ENCODE measurements at places on chromosomes 5 and 9. TPM values are rescaled to one million over a fixed set of nuclear protein-coding genes. Genes with fewer than 3 reads are reported as not detected.

GRCh38 chr5:158895588-158895987, 204.1 kb downstream of the EBF1 start:
- no peaks in the 10 kb centered on the region for H3K27me3 ChIP-seq
- H3K36me3 ChIP-seq = no peaks in the 10 kb centered on the region
- no peak for DNase-seq
- H3K4me3 ChIP-seq = no peak overlapping the region

GRCh38 chr5:134289509-134290113, 63.7 kb upstream of the PPP2CA start:
- H3K4me1 ChIP-seq = no peaks in the 10 kb centered on the region
- DNase-seq = peak; percentile 80
- H3K4me3 ChIP-seq = no peak overlapping the region
- H3K27me3 ChIP-seq = no peaks in the 10 kb centered on the region

DNA sequence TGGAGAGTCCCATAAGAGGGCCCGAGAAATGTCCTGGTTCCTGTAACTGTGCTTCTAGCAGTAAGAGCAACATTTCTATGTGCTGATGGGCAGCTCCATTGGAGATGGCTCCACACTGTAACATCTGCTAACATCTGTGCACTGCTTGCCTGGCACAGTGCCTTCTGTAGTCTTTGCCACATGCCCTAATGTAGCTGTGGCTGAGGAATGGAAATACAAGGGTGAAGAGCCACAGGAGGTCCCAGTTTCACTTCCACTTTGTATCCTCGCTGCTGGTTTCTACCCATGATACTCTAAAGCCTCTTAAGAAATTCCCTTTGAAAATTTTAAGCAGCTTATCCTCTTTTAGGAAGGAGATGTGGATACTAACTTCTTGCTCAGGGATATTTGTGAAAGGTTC, 97.4 kb downstream of the HOMER1 start:
- H3K4me1 ChIP-seq = no peaks in the 10 kb centered on the region
- no peaks in the 10 kb centered on the region for H3K27me3 ChIP-seq
- no peak overlapping the region for H3K4me3 ChIP-seq
- no peak overlapping the region for H3K27ac ChIP-seq
- no peak for DNase-seq

- no peaks in the 10 kb centered on the region for H3K36me3 ChIP-seq
- no peaks in the 10 kb centered on the region for H3K27me3 ChIP-seq
- no peak overlapping the region for H3K27ac ChIP-seq
Measured at GRCh38 chr9:88398016-88398415, 9.8 kb downstream of the SPIN1 start.

- H3K36me3 ChIP-seq = no peaks in the 10 kb centered on the region
- no peak overlapping the region for H3K4me3 ChIP-seq
- H3K27ac ChIP-seq = peak overlapping the region; percentile 4
Measured at GRCh38 chr9:81814794-81815464, 113.3 kb upstream of the SPATA31D4 start.

GRCh38 chr5:59058969-59059687, 476.3 kb downstream of the RAB3C start:
- H3K27me3 ChIP-seq = no peaks in the 10 kb centered on the region
- no peak overlapping the region for H3K27ac ChIP-seq
- H3K4me3 ChIP-seq = no peak overlapping the region
- no peak for DNase-seq
- H3K4me1 ChIP-seq = no peaks in the 10 kb centered on the region
- H3K36me3 ChIP-seq = no peaks in the 10 kb centered on the region

GRCh38 chr5:61817472-61818326, 485.6 kb downstream of the ZSWIM6 start:
- H3K4me3 ChIP-seq = no peak overlapping the region
- DNase-seq = peak; percentile 76
- no peaks in the 10 kb centered on the region for H3K27me3 ChIP-seq
- no peak overlapping the region for H3K27ac ChIP-seq
- H3K36me3 ChIP-seq = no peaks in the 10 kb centered on the region

DNA sequence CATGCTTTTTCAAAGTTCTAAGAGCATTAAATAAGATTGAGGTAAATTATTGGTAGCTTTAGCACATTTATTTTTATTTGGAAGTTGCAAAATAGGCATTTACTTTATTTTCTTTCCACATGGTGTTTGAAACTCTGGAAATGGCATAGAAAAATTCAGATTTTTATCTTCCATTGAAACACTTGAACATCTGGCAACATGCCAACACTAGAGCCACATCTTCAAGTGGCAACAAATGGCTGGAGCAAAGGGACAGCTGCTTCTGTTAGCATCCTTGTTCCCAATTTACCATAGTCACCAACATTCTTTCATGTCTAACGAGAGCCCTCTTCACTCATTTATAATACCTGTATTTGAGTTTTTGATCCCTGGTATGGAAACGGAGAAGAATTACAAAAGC, 539.9 kb downstream of the ZNF608 start:
- H3K4me3 ChIP-seq = no peak overlapping the region
- H3K4me1 ChIP-seq = no peaks in the 10 kb centered on the region
- DNase-seq = no peak
- no peaks in the 10 kb centered on the region for H3K36me3 ChIP-seq
- H3K27me3 ChIP-seq = no peaks in the 10 kb centered on the region

DNA sequence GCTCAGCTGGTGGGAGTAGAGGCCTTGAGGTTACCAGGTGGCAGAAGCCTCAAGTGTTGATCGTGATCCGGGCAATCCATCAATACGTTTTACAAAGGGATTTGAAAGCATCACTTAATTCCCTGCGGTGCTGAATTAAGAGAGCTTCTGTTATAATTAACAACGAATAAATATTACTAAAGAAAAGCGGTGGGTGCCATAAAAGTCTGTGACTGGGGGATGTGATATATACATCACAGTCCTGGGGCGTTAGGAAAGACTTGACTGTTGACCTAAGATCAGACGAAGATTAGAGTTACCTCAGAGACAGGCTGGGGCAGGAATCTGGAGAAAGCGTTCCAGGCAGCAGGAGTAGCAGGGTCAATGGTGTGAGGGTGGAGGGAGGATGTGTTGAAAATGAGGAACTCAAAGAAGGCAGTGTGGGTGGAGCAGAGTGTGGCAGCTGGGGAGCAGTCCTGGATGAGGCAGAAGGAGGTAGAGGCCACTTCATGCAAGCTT, 6.7 kb upstream of the C5orf63 start:
- H3K4me3 ChIP-seq = no peak overlapping the region
- no peak overlapping the region for H3K27ac ChIP-seq
- no peaks in the 10 kb centered on the region for H3K27me3 ChIP-seq
- no peaks in the 10 kb centered on the region for H3K36me3 ChIP-seq
- H3K4me1 ChIP-seq = peaks cover 21% of the 10 kb centered on the region

- no peaks in the 10 kb centered on the region for H3K27me3 ChIP-seq
- no peaks in the 10 kb centered on the region for H3K36me3 ChIP-seq
- H3K27ac ChIP-seq = no peak overlapping the region
- DNase-seq = no peak
- no peak overlapping the region for H3K4me3 ChIP-seq
- H3K4me1 ChIP-seq = no peaks in the 10 kb centered on the region
Measured at GRCh38 chr5:103178167-103178566, 58.1 kb downstream of the PPIP5K2 start.

DNA sequence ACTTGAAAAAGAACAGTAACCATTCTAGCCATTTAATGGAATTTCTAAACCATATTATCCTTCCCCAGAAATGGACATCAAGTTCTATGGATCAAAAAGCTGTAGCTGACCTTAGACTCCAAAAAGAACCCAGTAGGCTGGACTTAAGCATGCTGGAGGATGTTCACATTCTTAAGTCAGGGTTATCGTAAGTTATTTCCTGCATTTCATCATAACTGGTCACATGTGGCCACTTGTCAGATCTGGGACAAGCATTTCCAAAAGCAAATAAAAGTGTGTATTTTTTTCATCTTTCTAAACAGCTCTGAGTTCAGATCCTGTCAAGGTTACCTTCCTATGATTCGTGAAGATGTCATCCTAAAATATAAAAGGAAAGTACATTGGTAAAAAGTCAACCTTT, 274.5 kb upstream of the PTGER4 start:
- no peaks in the 10 kb centered on the region for H3K27me3 ChIP-seq
- H3K4me3 ChIP-seq = no peak overlapping the region
- H3K27ac ChIP-seq = peak overlapping the region; percentile 86
- no peaks in the 10 kb centered on the region for H3K36me3 ChIP-seq
- DNase-seq = no peak

DNA sequence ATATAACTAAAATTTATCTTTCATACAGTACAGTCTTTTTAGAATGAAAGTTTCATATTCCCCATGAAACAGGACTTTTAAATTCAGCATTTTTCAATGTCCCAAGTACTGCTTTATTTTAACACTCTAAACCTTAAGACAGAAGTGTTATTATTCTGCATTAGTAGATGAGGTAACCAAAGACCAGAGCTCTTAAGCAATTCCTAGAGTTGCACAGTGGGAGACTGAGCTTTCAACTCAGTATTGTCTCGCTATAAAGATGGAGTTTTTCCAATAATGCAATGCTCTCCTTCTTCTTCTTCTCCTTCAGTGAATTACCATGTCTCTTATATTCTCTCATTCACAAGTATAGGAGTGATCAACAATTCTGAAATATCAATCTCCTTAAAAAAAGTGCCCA, 479.7 kb downstream of the CETN3 start:
- H3K36me3 ChIP-seq = no peaks in the 10 kb centered on the region
- no peaks in the 10 kb centered on the region for H3K27me3 ChIP-seq
- H3K27ac ChIP-seq = no peak overlapping the region
- H3K4me3 ChIP-seq = no peak overlapping the region

Gene TXNDC8
- not detected for total RNA-seq

Gene ENTPD2
- 1.8 TPM for total RNA-seq

Gene ADAMTSL1
- 18.2 TPM for total RNA-seq

Gene PDE8B
- total RNA-seq = 9.2 TPM

Gene FSTL4
- 0.60 TPM for total RNA-seq

All from hepatocyte (in vitro differentiated cells).